ENCODE measurements at places on chromosomes 11 and 22. TPM values are rescaled to one million over a fixed set of nuclear protein-coding genes. Genes with fewer than 3 reads are reported as not detected.

Gene TPBGL
- 0.28 TPM for total RNA-seq

Gene TMEM191C
- 0.48 TPM for total RNA-seq

Gene ZBTB3
- 13.4 TPM for total RNA-seq

Gene LRRC74B
- not detected for total RNA-seq

Gene DCHS1
- 0.23 TPM for total RNA-seq

Gene OVCH2
- total RNA-seq, result not detected

Gene OR51F2
- not detected for total RNA-seq

Gene APOA4
- not detected for total RNA-seq

Gene PHETA2
- 3.6 TPM for total RNA-seq

GRCh38 chr11:124446916-124447315 lies 1.4 kb upstream of the OR8B8 start:
- H3K4me1 ChIP-seq, result no peaks in the 10 kb centered on the region
- no peak overlapping the region for H3K4me3 ChIP-seq
- no peak overlapping the region for H3K27ac ChIP-seq
- H3K36me3 ChIP-seq, result no peaks in the 10 kb centered on the region
- DNase-seq, result no peak

DNA sequence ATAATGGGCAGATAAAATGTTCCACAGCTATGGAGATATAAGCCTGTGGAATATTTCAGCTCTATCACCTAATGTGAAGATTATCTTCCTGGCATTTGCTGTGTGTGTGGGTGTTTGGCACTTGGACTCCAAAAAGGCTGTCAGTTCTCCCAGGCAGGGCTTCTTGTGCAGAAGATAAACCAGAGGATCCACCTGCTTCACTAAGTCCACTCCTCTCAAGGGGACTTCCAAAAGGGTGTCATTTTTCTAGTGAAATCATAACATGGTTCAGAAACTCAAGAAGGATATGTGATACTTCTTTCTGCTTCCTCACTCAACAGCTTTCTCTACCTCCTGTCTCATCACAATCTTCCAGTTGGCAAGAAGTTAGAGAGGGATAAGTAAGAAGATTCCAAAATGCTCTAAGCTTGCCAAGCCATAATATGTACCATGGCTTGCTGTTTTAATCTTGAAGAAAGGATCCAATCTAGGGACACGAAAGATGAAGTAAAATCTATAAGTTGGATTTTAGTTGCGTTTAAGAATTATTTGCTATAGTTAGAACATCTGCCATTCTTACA lies 206.2 kb upstream of the MTMR2 start:
- H3K4me1 ChIP-seq, result peaks cover 13% of the 10 kb centered on the region
- no peak overlapping the region for H3K27ac ChIP-seq
- no peaks in the 10 kb centered on the region for H3K27me3 ChIP-seq

- peaks cover 24% of the 10 kb centered on the region for H3K27me3 ChIP-seq
- no peak overlapping the region for H3K27ac ChIP-seq
- no peak for DNase-seq
- H3K4me3 ChIP-seq, result no peak overlapping the region
- no peaks in the 10 kb centered on the region for H3K36me3 ChIP-seq
- no peaks in the 10 kb centered on the region for H3K4me1 ChIP-seq
These were observed 235.2 kb upstream of the B3GAT1 start for GRCh38 chr11:134647066-134647743.

- no peaks in the 10 kb centered on the region for H3K4me1 ChIP-seq
- no peaks in the 10 kb centered on the region for H3K36me3 ChIP-seq
- DNase-seq, result no peak
These were observed 244.6 kb downstream of the AASDHPPT start for GRCh38 chr11:106322106-106322505.

- H3K4me3 ChIP-seq, result no peak overlapping the region
- no peak for DNase-seq
- no peaks in the 10 kb centered on the region for H3K27me3 ChIP-seq
- H3K4me1 ChIP-seq, result no peaks in the 10 kb centered on the region
- peaks cover 6% of the 10 kb centered on the region for H3K36me3 ChIP-seq
- H3K27ac ChIP-seq, result no peak overlapping the region
These were observed 268.6 kb downstream of the TMEM135 start for GRCh38 chr11:87306262-87306851.

- no peak overlapping the region for H3K27ac ChIP-seq
- no peak for DNase-seq
- peaks cover 3% of the 10 kb centered on the region for H3K27me3 ChIP-seq
- no peaks in the 10 kb centered on the region for H3K4me1 ChIP-seq
- H3K36me3 ChIP-seq, result no peaks in the 10 kb centered on the region
- no peak overlapping the region for H3K4me3 ChIP-seq
These were observed 69.0 kb upstream of the LDLRAD3 start for GRCh38 chr11:35874751-35875450.

DNA sequence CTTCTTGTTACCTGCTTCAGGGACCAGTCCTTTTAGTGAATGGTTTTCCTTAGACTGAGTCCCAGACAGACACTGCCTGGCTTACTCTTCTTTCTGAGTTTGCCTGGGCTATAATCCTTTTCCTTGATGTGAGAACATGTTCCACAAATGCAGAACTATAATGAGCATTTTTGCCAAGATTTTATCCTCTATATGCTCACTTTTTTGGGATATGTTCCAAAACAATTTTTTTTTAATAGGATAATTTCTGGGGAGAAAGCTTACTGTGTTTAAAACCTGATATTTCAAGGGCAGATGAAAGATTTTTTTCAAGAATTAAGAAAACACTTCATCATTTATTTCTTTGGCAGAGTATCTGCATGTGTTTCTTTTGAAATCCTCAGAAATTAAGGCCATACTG lies 110.0 kb upstream of the TENM4 start:
- no peaks in the 10 kb centered on the region for H3K36me3 ChIP-seq
- H3K27me3 ChIP-seq, result no peaks in the 10 kb centered on the region
- H3K4me1 ChIP-seq, result no peaks in the 10 kb centered on the region
- no peak overlapping the region for H3K4me3 ChIP-seq
- DNase-seq, result no peak

DNA sequence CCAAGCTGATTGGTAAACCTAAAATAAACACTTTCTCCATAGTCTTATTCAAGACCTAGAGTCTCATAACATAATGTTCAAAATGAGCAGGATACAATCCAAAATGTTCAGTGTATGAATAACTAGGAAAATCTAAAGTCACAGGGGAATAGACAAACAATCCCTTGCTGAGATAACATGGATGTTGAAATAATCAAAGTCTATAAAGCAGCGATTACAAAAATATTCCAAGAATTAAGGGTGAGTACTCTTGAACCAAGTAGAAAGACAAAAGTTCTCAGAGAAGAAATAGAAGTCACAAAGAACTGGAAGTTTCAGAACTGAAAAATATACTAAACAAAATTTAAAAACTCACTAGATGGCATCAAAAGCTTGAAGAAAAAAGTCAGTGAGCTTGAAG lies 561.0 kb downstream of the INSC start:
- H3K27ac ChIP-seq, result no peak overlapping the region
- H3K4me1 ChIP-seq, result no peaks in the 10 kb centered on the region
- no peak overlapping the region for H3K4me3 ChIP-seq
- DNase-seq, result no peak
- no peaks in the 10 kb centered on the region for H3K27me3 ChIP-seq

GRCh38 chr11:3041699-3042441 lies 15.4 kb downstream of the CARS1 start:
- DNase-seq, result no peak
- no peaks in the 10 kb centered on the region for H3K27me3 ChIP-seq
- H3K27ac ChIP-seq, result no peak overlapping the region
- no peak overlapping the region for H3K4me3 ChIP-seq
- peaks cover 33% of the 10 kb centered on the region for H3K4me1 ChIP-seq

DNA sequence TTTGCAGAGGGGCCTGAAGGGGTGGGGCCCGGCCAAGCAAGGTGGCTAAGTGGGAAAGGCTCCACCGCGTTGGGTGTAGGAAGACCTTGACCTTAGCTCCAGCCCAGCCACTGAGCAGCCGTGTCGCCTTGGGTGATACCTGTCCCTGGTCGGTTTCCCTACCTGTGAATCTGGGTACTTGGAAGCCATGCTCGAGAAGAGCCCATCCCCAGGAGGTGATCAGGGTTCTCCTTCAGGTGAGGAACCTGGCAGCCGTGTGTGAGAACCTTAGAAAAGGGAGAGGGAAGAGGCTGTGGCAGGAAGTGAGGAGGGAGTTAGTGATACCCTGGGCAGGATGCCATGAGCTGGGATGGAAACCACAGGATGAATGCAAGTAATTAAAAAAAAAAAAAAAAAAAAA lies 21.6 kb downstream of the PPARA start:
- H3K4me1 ChIP-seq, result peaks cover 20% of the 10 kb centered on the region
- no peak for DNase-seq
- H3K36me3 ChIP-seq, result no peaks in the 10 kb centered on the region
- H3K27me3 ChIP-seq, result no peaks in the 10 kb centered on the region

DNA sequence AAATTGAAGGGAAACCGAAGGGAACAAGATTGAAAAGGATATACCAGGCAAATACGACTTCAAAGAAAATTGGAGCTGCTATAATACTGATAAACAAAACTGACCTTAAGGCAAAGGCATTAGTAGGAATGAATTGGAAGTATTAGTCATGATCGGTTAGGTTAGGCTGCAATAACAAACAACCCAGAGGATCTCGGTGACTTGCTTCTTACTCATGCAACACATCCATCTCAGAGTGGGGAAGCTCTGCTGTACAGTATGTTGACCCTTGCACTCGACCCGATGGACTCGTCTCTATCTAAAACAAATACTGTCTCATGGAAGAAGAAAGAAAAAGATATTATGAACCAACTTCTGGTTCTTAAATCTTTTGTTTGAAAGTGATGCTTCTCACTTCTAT lies 42.3 kb downstream of the SPATA19 start:
- DNase-seq, result no peak
- no peak overlapping the region for H3K27ac ChIP-seq

DNA sequence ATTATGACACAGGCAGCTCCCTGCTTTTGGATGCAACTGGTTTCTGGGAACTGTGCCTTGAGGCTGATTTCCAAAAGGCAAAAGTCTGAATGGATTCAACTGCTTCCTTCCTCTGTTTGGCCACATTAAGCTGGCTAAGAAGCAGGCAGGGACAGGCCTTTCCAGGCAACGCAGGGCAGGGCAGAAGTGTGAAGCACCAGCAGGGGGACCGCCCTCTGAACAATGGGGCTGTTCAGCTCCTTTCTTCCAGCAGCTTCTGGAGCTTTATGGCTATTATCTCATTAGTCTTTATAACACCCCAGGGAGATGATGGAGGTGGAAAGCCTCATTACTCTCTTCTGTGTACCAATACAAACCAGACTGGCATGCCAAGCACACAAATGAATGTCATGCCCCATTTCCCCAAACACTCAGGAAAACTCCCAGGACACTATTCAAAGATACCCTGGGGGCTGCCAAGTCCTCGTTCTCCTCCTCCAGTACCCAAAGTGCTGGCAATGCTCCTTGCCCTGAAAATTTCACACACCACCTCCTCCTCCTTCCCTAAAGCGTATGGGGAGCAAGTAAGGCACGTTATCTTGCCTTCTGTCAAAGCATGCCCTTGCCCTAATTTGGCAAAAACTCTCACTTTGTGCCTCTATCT lies 21.3 kb downstream of the MORC2 start:
- H3K27me3 ChIP-seq, result no peaks in the 10 kb centered on the region

- H3K36me3 ChIP-seq, result peaks cover 21% of the 10 kb centered on the region
- DNase-seq, result no peak
- H3K27ac ChIP-seq, result no peak overlapping the region
- no peaks in the 10 kb centered on the region for H3K27me3 ChIP-seq
- H3K4me1 ChIP-seq, result peaks cover 46% of the 10 kb centered on the region
These were observed 4.8 kb downstream of the SLC35E4 start for GRCh38 chr22:30640361-30640760.

GRCh38 chr11:44277196-44278090 lies 32.5 kb downstream of the ALX4 start:
- no peaks in the 10 kb centered on the region for H3K36me3 ChIP-seq
- DNase-seq, result no peak
- H3K4me1 ChIP-seq, result no peaks in the 10 kb centered on the region
- H3K27ac ChIP-seq, result no peak overlapping the region

DNA sequence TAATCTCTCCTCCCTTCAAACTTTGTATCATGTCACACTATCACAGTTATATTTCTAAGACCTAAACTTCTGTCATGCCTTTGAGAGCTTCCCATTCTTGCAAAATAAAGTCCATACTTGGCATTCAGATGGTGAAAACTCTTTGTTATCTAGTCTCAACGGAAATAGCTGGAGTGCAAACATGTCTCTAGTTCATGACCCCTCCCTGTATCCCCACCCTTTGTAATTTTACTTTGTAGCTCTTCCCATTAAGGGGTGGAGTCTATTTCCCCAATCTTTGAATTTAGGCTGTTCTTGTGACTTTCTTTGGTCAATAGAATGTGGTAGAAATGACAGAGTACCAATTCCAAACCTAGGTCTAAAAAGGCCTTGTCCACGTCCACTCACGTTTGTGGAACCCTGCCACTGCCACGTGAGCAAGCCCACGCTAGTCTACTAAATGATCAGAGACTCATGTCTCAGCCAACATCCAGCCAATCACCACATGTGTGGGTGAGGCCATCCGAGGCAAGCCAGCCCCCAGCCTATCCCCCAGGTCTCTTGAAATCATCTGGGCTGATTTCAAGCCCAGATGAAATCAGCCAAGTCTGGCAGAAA lies 23.4 kb downstream of the SLN start:
- H3K36me3 ChIP-seq, result no peaks in the 10 kb centered on the region
- no peak overlapping the region for H3K27ac ChIP-seq
- no peak overlapping the region for H3K4me3 ChIP-seq
- DNase-seq, result no peak
- H3K27me3 ChIP-seq, result peaks cover 20% of the 10 kb centered on the region

DNA sequence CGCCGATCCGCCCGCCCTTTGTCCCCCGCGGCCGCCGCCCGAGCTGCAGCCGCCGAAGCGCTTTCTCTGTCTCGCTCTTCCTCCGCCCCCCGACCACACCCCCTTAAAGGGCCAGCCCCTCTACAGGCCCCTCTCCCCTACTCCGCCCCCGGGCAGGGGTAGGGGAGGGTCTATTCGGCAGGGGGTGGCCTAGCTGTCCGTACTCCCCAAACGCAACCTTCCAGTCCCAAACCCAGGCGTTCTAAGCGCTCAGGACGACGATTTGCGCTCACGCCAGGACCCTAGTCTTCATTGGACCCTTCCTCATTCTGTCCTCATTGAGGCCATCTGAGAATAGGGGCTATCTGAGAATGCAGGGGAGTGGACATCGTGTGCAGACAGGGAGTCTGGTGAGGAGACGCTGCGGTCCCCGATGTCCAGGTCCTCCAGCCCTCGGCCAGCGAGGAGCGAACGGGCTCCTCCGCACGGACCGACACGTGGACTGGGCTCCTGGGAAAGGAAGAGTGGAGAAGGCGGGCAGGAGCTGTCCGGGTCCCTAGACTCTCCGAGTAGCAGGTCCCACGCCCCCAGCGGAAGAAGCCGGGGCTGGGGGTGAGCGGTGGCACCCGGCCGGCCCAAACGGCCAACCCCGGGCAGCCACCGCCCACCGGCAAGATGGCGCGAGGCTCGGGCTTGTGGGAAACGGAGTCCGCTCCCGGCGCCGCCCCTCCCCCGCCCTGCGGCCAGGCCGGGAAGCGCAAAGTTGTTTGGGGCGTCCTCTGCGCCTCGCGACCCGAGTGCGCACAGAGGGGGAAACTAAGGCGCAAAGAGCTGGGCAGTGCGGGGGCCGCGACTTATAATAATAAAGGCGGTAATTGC lies at the start of gene PPP1R14B:
Gene PPP1R14B (minus strand): TSS at position 73 of the 858 bp plus-strand sequence. CDS start 270 bp downstream, outside the sequence.
- peak; percentile 84 for DNase-seq
- H3K36me3 ChIP-seq, result peaks cover 13% of the 10 kb centered on the region
- peaks cover 3% of the 10 kb centered on the region for H3K27me3 ChIP-seq
- peak within 1 kb of the TSS; percentile 85 for H3K27ac ChIP-seq
- H3K4me3 ChIP-seq, result peak within 1 kb of the TSS; percentile 86
- H3K4me1 ChIP-seq, result peaks cover 53% of the 10 kb centered on the region

All from activated CD4-positive, alpha-beta memory T cell treated with anti-CD3 and anti-CD28 coated beads, Interleukin-2, amount 10 ng/mL, durations not matched to agents 7 days and 5 days (primary cell).